ENCODE measurements at places on chromosomes 16 and 17. TPM values are rescaled to one million over a fixed set of nuclear protein-coding genes. Genes with fewer than 3 reads are reported as not detected.

Gene ALG1
- total RNA-seq: 5.0 TPM

Gene FKBP10
- 0.21 TPM for total RNA-seq

Gene ADCY9
- 9.7 TPM for total RNA-seq

Gene SYCE1L
- total RNA-seq: 0.52 TPM

Gene TBX21
- total RNA-seq: 15.7 TPM

Gene TEX14
- 0.31 TPM for total RNA-seq

Gene UBALD2
- total RNA-seq: 35.3 TPM

Gene SCIMP
- 5.5 TPM for total RNA-seq

Gene ACSM3
- total RNA-seq: 10.8 TPM

Gene EFNB3
- total RNA-seq: not detected

Gene ABCA3
- total RNA-seq: 1.9 TPM

Gene OTOP2
- total RNA-seq: not detected

Gene CACNG3
- under 0.01 TPM for total RNA-seq

Gene C17orf50
- not detected for total RNA-seq

Gene PLK1
- 0.84 TPM for total RNA-seq

Gene CCL22
- total RNA-seq: not detected

Gene TNS4
- 0.21 TPM for total RNA-seq

Gene RBFOX1
- not detected for total RNA-seq

Gene CTDNEP1
- 38.8 TPM for total RNA-seq

Gene SLC46A1
- 0.42 TPM for total RNA-seq

Gene PHOSPHO1
- 0.21 TPM for total RNA-seq

Gene TLK2
- 69.5 TPM for total RNA-seq

Gene DPEP2
- 17.2 TPM for total RNA-seq

Gene CRHR1
- total RNA-seq: not detected

Gene CYB5D1
- total RNA-seq: 8.8 TPM

Gene CEP295NL
- 5.9 TPM for total RNA-seq

All from mononuclear cell (primary cell).